ENCODE measurements at places on chromosomes 16 and 17.
A peak's percentile ranks its signal among the peaks of the same experiment; 100 is the strongest.

DNA sequence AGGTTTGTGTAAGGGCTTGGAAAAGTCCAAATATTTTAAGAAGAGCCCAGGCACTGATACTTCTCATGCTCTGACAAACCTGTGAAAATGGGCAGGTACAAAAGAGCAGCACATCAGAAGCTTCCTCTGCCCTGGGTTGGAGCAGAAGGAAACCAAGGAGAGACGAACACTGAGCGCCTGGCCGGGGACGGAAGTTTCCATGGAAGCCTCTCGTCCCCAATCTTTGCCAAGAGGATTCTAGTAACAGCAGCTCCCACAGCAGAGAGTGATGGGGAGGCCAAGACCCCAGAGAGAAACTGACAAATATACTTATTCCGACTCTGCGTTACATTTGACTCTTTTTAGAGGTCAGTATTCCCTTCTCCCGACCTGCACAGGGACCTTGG, 268.5 kb downstream of the C16orf95 start:
- DNase-seq, result no peak

GRCh38 chr16:84247331-84247730, 7.5 kb upstream of the KCNG4 start:
- DNase-seq, result no peak

DNA sequence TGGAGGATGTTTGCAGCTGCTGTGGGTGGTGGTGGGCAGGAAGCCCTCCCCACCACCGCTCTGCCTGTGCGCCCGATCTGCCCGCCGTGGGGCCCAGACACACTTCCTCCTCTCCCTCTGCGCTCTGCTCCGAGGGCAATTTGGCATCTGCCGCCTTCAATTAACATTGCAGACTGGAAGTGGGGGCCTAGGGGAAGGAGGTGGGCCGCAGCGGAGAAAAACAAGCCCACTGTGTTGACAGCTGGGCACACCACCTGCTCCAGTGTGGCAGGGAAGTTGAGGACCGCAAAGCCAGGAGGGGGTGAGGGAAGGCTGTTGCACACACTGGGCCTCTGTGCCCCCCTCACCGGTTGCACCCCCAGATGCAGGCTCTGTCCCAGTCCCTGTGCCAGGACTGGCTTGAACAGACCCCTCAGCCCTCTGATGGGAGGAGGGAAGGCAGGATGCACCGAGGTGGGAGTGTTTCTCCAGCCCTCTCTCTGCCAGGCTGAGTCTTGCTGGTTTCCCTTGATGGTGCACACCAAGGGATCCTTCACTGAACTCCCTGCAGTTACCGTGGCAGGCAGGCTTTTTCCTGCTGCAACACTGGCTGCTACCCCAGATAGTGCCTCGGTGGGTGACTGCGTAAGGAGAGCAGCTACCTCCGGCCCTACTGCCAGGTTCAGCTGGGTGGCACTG, 72.8 kb upstream of the MED9 start:
- peak; percentile 81 for DNase-seq

GRCh38 chr17:45398800-45399199, 33.9 kb downstream of the ARHGAP27 start:
- no peak for DNase-seq

- DNase-seq, result peak; percentile 65
These were observed 14.7 kb upstream of the KLHDC4 start for GRCh38 chr16:87780385-87780989.

GRCh38 chr17:7883781-7884386, 4.7 kb upstream of the CHD3 start:
- peak; percentile 30 for DNase-seq

DNA sequence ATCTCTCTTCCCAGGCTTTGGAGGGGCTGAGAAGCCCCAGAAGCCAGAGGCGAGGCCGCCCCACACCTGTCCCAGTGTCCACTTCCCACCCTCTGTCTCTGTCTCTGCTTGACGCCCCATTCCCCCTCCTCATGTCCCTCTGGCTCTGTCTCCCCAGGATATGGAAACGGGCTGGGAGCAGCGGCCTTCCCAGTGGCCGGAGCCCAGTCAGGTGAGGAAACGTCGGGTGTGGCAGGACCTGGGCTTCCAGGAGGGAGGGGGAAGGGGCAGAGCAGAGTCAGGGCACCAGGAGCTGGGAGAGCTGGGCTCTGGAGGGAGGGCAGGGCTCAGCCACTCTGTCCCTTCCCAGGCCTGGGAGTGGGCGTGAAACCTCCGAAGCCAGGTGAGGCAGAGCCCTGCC, 10.6 kb upstream of the PKMYT1 start:
- DNase-seq, result no peak

DNA sequence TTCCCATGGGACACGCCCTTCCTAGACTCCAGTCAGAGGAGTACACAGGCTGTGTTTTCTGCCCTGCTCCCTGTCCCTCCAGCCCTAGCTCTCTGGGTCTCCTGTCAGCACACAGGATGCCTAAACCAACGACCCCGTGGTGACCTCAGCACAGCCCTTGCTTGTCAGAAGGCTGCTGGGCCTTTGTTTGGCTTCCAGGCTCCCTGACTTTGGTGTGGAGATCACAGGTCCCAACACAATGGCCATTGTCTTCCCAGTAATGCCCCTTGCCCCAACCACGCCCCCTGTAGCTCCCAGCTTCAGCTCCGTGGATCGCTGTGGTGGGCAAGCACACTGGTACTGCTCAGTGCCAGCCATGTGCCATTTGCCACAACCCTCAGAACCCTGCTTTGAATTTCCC, 15.0 kb downstream of the HNF1B start:
- DNase-seq, result no peak

DNA sequence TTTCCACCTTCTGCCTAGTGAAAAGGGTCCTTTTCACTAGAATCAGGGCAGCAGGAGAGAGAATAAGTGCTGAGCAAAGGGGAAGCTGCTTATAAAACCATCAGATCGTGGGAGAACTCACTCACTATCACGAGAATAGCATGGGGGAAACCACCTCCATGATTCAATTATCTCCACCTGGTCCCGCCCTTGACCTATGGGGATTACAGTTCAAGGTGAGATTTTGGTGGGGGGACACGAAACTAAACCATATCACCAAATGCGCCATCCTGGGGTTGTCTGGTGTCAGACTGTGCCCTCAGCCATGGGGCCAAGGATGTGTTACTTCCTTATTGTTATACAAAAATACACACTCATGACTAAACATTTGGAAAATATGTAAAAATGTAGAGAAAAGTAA, 10.4 kb upstream of the KATNB1 start:
- DNase-seq, result no peak

DNA sequence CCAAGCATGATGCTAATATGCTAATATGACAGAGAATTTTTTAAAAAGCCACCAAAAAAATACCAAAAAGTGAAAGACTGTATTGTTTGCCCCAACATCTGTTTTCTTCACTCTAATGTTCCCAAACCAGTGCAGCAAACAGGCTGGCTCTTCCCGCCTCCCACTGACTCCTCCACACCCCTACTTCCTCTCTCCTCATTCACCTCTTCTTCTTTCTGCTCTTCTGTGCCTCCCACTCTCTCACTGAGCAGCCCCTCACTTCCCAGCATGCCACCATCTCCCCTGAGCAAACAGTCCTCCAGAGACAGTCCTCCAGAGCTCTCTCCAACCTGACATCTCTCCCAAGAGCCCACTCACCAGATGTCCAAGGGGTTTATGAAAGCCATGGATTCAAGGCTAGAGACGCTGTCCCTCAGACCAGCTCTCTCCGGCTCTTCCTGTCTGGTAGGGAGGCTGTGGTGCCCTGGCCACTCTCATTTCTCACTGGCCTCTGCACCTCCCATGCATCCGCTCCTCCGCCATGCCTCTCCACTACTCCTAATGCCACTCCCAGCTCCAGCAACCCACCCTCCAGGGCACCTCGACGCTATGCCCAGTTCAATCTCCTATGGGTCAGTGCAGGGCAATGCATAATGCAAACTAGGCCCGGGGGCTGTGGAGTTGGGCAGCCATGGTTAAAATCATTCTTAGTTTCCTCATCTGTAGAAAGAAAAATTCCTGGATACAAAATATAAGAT, 52.9 kb downstream of the ANKRD11 start:
- no peak for DNase-seq

DNA sequence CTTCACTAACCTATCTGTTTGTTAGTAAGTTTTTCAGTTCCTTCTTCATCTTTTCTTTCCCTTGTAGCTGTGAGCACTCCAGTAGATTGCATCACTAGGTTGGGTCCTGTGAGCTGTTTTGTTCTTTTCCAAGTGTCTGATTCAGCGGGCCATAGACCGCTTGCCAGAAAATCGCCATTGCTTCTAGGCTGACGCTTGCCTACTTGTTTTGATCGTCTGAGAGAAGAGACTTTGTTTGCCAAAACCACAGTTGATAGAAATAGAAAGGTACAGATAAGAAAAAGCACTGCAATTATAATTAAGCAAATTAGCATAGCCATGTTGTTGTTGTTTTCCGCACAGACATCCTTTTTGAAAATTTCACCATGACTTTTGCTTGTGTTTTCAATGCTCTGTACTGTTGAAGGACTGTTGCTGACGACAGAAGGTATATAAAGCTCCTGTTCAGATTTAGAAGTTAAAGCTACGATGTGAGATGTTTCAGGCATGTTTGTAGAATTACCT, 3.1 kb downstream of the EVI2A start:
- DNase-seq, result peak; percentile 78

- no peak for DNase-seq
These were observed 3.5 kb downstream of the MARVELD3 start for GRCh38 chr16:71629278-71630016.

DNA sequence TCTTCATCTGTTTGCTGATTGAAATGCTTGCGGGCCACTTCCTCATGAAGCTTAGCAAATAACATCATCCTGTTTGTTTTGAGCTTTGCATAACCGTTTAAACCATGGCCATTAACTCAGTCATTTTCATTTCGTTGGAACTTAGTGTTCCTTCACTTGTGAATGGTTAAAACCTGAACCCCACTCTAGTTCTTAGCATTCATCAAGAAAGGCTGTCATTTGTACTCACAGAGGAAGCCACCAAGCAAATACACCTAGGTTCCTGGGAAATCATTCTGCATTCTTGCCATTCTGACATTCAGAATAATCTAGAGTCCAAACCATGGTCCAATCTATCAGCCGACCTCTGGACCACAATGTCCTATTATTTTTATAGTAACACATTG, 8.4 kb upstream of the TAT start:
- no peak for DNase-seq

DNA sequence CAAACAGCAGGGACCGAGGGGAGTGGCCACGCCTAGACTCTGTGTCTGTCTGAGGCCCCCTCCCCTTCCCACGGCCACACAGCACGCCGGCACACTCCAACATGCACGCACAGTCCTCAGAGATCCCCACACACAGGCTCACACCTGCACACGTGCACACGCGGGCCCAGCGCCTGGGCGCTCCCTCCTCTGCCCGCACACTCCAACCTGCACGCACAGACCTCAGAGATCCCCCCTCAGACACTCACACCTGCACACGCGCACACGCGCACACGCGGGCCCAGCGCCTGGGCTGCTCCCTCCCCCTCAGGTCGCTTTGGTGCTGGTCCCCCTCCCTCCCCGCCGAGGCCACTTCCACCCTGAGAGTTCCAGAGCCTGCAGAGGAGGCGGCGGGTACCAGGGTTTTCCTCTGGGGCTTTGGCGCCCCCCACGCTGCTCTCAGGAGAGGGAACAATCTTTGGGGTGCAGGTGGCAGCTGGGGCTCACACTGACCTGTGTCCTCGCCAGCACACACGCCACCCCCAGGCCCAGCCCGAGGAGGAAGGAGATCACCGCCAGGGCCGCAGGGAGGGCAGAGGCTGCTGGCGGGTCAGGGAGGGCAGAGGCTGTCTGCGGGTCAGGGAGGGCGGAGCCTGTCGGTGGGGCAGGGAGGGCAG, 1.6 kb downstream of the CD7 start:
- DNase-seq, result peak; percentile 82

DNA sequence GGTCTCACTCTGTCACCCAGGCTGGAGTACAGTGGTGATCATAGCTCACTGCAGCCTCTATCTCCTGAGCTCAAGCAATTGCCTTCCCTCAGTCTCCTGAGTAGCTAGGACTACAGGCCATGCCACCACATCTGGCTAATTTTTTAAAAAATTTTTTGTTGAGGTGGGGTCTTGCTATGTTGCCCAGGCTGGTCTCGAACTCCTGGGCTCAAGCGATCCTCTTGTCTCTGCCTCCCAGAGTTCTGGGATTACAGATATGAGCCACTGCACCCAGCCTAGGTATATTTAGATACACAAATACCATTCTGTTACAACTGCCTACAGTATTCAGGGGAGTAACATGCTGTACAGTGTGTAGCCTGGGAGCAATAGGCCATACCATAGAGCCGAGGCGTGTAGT, 14.3 kb downstream of the POLR3E start:
- DNase-seq, result no peak

- DNase-seq, result no peak
These were observed 379.5 kb downstream of the HS3ST4 start for GRCh38 chr16:26071101-26071866.

DNA sequence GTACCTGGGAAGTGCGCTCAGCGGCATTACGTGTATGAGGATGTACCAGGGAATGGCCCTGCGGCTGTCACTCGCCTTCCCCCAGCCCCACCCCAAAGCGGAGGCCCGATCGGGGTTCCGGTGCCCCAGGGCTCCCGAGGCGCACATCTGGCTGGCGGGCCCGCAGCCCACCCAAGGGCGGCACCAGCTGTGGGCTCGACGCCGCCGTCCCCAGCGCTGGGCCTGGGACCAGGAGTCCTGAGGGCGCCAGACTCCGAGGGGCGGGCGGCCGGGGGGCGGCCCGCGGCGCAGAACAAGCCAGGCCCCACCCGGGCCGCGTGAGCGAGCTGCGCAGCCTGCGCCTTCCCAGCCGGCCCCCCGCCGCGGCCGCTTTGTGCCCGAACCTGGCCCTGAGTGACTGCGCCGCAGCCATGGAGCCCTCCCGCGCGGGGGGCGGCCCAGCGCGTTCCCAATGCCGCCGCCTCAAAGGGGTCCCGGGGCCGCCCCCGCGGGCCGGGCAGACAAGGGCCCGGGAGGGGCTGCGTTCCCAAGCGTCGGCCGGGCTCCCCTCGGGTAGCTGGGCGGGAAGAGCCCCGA, 17.4 kb downstream of the ZNF423 start:
- DNase-seq, result no peak

GRCh38 chr17:11302401-11303186, 61.6 kb downstream of the SHISA6 start:
- DNase-seq, result no peak

- DNase-seq, result no peak
These were observed 11.9 kb downstream of the EPN2 start for GRCh38 chr17:19248928-19249574.

DNA sequence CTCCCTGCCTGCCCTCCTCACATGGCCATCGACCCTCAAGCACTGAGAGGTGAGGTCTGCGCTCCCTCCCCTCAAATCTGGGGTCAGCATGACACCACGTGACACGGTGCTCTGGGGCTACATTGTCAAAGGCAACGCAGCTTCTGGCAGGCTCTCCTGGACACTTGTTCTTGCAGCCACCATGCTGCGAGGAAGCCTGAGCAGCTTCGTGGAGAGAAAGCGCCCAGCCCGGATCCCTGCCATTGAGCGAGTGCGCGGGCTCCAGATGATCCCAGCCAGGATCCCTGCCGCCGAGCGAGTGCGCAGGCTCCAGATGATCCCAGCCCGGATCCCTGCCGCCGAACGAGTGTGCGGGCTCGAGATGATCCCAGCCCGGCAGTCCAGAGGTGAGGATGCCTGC, 70.9 kb upstream of the METRNL start:
- DNase-seq, result no peak

All from CD4-positive, alpha-beta T cell treated with Interleukin-6 for 4 hours (primary cell).